ENCODE measurements at places on chromosomes 5 and 9.
A peak's percentile ranks its signal among the peaks of the same experiment; 100 is the strongest.

- DNase-seq = no peak
These were observed 122.3 kb upstream of the CCDC112 start for GRCh38 chr5:115418788-115419187.

DNA sequence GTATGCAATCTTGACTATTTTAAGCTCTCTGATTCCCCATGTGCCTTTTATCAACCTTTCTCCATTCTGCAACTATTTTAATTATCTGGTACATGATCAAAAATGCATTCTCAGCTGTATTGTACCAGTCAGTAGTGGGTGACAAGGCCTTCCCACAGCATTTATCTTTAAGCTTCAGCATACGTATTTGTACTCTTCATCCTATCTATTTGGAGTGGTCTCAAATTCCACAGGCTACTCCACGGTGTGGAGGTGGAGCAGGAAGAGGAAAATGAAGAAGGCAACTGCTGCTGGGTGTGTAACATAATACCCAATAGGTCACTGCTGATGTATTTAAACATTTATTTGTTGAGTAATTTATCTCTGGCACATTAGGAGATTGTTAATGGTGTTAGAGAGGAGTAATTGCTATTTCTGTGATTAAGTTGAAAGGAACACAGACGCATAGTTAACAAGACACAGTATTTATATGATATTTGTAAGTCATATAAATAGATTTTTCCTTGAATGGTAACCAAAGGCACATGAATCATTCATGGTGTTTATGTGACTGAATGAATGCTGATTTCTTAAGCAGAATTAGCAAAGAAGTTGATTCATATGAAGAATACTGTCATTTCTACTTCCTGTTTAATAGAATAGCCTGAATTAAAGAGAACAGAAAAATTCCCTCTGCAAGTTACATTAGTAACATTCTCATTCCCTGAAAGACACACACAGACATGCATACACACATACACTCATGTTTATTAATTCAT lies 153.8 kb upstream of the NR3C1 start:
- DNase-seq = peak; percentile 7

DNA sequence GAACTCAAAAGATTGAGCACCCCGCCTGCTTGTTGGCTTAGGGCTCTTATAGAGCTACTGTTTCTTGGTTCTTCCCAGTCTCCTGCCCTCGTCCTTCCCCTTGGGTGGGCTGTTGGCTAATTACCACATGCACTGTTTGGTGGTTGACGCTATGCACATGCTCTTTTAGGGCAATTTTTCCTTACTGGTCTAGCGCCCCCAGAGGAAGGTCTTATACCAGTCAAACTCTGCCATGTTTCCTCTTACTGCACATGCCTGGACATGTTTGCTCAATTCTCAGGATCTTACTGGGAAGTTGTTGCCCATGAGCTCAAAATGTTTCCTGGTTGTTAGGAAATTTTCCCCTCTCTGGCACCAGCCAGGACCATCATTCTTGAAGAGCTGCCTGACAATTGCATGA lies 101.9 kb downstream of the SLC28A3 start:
- DNase-seq = no peak

- DNase-seq = no peak
These were observed 112.4 kb upstream of the CTSL start for GRCh38 chr9:87613265-87614111.

DNA sequence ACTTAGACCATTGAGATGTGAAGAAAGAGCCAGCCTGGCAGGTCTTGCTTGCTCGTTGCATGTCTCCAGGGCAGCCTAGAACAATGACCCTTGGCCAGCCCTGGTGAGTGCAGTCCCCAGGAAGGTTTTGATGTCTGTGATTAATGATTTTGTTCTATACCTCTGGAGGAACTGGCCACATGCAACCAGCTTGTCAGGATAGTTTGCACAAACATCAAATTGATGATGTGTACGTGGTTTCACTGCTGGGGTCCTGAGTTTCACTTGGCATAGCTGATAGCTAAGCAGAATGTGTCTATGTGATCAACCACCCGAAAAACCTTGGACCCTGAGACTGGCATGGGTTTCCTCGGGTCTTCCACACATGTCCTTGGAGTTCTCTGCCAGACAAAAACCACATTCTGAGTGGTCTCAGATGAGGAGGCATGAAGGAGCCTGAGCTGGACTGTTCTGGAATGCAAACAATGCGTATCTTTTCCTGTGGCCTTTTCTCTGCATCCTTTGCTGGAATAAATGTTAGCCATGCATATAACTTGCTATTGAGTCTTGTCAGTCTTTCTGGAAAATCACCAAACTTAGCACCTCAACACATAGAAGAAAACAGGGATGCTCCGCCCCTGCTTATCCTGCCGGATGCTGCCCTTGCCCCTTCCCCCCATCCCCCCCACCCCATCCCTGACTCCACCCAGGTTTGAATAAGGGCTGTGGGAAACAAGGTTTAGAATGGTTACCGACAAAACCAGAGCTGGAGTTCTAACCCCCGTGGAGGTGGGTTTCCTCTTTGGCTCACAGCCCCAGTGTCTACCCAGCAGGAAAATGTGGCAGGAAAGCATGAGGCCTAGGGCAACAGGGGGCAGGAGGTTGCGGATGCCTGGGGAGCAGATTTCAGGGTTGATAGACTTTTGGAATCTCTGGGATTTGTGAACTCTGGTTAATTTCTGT lies 50.1 kb upstream of the ANKRD33B start:
- DNase-seq = no peak

DNA sequence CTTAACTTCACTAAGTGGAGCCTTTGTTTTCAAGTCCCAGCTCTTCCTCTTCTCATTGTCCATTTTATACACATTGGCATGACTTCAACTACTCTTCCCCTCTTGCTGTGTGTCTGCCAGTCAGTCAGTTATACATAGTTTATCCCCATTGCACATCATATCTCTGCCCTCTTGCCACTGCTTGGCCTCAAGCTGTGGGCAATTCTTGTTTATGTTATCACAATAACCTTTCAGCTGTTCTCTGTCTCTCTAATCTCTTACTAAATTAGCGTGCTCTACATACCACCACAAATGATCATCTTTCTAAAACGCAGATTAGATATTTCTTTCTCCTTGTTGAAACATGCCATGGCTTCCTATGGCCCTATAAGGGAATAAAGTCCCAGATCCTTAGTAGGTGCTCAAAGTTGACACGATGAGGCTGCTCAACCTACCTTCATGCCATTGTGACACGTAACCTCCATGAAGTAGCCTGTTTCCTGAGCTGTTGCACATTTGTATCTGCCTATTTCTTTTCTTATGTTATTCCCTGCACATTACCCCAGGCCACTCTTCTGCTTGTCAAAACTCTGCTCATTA lies 239.3 kb downstream of the GAS1 start:
- no peak for DNase-seq

GRCh38 chr5:133290669-133291240 lies 238.9 kb downstream of the HSPA4 start:
- DNase-seq = no peak

GRCh38 chr9:92961627-92962302 lies 14.4 kb downstream of the FGD3 start:
- no peak for DNase-seq

- DNase-seq = no peak
These were observed 122.5 kb upstream of the TMEM161B start for GRCh38 chr5:88391116-88391515.

DNA sequence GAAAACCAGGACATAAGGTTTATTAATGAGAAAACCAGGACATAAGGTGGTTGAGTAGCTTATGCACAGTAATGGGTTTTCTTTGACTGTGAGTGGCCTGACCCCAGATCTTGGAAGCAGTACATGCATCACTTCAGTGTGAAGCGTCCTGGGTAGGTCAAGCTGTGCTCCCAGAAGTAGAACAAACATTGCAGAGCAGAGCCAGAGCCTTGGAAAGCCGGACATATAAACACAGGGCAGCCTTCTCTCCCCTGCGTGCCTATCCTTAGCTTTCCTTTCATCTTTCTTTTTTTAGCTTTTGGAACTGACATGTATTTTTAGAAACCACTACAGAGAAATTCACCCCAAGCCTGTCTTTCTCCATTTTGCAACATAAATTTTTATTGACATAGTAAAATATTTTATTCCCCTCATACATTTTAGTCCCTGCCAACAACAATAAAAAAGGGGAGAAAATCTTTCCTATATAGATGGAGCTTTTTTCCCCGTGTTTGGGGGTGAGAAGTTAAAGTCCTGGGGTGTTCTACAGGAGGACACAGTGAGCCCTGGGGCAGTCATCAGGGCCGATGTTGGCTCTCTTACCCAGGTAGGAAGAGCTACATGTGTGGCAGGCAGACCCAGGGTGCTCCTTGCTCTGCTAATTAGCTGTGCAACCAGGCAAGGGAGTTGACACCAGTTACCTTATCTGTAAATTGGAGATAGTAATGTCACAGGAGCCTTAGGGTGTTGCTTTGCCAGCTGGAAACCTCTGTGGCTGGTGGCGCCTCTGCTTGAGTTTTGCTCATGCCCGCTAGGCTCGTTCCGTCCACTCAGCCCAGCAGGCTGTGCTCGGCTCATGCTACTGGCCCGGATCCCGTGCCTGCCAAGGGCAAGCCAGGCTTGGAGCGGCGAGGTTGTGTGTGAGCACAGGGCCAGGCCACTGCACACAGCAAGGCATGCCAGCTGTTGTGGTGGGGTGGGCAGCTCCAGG lies 389.6 kb downstream of the KDM4C start:
- no peak for DNase-seq

GRCh38 chr5:172156541-172156994 lies 31.5 kb downstream of the STK10 start:
- no peak for DNase-seq

DNA sequence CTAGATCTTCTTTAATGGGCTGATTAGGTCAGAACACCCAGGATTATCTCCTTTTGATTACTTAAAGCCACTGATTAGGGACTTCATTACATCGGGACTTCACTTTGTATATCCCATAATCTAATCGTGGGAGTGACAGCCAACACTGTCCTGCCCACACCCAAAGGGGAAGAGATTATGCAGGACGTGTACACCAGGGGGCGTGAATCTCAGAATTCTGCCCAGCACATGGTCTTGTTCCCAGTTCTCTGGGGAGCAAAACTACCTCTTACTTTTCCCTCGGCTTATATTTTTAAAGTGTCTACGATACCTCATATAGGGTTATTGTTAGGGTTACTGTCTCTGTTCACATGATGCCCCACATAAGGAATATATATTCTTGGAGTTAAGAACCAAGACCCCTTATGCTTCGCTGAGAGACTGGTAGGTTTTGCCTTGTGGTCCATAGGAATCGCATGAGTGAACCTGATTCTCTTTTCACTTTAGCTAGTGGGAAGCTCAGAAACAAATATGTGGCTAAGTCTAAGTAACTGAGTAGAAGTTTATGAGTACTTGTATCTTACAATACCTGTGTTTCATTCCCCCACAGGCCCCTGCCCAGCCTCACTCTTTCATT lies 192.7 kb downstream of the GNA14 start:
- peak; percentile 3 for DNase-seq

- no peak for DNase-seq
These were observed 111.1 kb upstream of the LMX1B start for GRCh38 chr9:126502417-126503332.

- DNase-seq = no peak
These were observed 356.5 kb downstream of the CDH9 start for GRCh38 chr5:26681861-26682260.

GRCh38 chr5:115815693-115816225 lies 700 bp downstream of the CDO1 start:
- DNase-seq = no peak

GRCh38 chr5:135237748-135238103 lies 161.3 kb downstream of the MACROH2A1 start:
- DNase-seq = no peak

DNA sequence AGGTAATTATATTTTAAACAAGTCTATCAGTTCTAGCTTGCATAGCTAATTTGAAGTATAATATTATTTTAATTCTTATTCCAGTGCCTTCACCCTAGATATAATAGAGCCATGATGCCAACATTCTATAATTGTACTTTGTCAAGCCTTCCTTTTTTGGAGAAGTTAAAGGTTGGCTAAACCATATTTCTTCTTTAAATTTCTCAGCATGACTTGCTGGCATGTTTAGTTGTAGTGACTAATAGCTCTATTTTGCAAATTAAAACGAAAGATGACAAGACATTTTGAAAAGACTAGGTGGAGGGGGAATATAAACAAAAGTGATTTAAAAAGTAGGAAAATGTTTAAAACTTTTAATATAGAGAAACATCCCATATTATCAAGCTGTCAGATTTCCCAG lies 400.7 kb downstream of the PSAT1 start:
- DNase-seq = no peak

GRCh38 chr9:36424289-36425055 lies 24.4 kb upstream of the RNF38 start:
- no peak for DNase-seq

DNA sequence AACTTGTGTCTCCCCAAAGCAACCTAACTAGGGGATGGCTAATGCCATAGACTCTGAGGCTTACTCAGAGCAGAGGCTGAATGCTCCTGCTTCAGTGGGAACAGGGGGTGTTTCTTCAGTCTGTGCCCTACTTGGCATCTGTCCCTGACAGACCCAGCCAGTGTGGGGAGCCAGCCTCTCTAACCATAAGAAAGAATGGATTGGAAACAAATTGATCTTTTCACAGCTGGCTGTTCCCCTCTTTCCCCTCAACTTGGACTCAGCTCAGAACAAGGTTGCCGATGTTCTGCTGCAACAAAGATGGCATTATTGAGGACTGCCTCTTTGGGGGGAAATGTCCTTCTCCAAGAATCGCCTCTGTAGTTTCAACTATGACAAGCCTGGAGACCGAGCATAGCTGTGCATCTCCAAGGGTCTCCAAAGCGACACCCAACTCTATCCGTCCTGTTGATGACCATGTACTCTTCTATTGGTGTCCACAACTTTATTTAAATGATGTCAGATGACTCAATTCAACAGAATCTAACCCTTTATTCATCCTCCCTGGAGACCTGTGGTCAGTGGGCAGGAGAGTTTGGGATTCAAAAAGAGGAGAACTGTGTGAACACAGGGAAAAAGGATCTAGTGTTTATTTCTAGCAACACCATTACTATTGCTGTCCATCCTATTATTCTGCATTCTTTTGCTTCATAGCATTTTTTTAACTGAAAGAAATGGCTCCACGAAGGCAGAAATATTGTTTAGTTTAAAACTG lies 24.7 kb upstream of the TNC start:
- no peak for DNase-seq

Data from DMS 273 treated with DMSO at 0.1 percent for 48 hours (cell line).